CD4-positive, alpha-beta T cell treated with Interleukin-2 at 100 ng/mL for 4 hours (primary cell): ENCODE measurements at places on chromosomes 2 and 18.
A peak's percentile ranks its signal among the peaks of the same experiment; 100 is the strongest.

DNA sequence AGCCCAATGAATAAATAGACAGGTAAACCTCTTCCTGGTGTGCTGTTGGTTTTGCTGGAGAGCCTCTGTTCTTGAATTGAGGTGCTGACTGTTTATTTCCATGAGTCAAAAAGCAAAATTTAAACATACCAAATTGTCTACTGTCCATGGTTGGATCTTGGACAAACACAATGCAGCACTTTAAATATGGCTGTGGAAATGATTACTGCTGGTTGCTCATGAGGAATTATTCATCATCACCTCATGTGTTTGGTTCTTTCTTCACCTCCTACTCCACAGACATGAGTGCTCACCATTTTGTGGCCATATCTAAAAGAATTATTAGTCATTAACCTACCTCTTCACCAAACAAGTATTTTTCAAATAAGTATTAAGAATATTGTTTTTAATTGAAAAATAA lies 85.3 kb upstream of the GALNT5 start:
- no peak for DNase-seq

GRCh38 chr2:151842830-151843690 lies 14.8 kb upstream of the ARL5A start:
- DNase-seq, result no peak

DNA sequence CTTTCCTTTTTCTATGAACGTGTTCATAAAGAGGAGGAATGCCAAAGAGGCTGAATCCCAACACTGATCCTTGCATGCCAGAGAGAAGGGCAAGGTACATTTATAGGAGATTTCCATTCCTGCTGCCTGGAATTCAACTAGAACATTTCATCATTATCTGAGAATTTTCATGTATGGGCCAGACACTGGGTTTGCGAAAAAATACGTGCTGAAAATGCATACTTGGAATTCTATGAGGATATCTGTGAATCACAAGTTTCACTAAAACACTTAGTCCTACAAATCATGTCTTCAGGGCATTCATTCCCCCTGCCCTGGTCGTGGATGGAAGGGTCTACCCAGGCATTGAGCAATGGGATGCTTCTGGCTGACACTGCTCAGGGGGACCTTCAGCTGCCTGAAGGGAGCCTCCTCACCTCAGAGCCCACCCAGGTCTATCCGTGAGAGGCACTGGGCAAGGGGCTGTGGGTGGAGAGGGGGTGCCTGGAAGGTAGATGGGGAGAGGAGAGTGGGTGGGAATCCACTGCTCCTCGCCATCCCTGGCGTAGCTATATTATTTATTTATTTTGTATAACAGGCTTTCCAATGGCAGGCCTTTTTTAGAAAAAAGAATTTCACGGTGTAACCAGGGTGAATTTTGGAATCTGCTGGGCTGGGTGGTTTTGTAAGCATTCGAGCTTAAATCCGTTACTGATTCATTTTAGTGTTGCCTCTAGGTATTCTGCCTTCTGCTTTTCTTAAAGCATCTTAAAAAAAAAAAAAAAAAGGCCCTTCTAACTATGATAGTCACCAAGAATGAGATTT lies 560.6 kb upstream of the ID2 start:
- DNase-seq, result no peak

GRCh38 chr2:84026818-84027217 lies 432.3 kb downstream of the SUCLG1 start:
- DNase-seq, result no peak

DNA sequence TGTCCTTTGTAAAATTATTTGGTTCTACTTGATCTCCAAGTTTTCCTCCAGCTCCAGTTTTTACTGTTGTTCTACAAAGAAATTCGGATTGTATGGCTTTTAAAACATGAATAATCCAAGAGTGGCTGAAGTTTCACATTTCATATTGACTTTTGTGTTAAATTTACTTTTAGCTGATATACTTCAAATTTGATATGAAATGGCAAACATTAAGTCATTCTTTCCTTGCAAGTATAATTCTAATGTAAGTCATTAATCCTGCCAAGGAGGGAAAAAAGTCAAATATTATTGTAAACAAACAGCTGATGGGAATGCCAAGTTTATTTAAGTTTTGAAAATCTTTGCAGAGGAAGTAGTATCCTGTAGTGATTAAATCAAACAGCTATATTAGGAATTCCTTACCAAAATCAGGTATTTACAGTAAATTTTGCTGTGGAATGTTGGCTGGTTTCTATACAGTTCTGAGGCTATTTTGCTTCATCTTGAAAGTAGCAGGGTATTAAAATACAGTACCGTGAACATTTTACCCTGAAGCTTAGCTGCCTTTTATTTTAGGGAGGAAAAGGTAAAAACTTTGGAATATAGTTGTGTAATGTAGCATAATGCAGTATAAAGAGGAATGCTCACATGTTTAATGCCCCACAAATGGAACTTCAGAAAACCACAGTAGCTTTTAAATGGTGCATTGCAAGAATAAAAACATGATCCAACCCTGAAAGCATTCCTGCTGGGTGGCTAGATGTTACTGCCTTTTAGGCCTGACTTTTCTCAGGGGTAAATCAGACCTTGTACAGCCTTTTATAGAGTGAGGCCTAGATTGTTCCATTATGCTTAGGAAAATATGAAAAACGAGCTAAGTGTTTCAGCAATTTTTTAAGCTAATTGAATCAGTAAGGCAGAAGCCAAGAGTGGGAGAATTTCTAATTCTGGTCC lies 62.7 kb upstream of the NT5C1B start:
- DNase-seq, result no peak

DNA sequence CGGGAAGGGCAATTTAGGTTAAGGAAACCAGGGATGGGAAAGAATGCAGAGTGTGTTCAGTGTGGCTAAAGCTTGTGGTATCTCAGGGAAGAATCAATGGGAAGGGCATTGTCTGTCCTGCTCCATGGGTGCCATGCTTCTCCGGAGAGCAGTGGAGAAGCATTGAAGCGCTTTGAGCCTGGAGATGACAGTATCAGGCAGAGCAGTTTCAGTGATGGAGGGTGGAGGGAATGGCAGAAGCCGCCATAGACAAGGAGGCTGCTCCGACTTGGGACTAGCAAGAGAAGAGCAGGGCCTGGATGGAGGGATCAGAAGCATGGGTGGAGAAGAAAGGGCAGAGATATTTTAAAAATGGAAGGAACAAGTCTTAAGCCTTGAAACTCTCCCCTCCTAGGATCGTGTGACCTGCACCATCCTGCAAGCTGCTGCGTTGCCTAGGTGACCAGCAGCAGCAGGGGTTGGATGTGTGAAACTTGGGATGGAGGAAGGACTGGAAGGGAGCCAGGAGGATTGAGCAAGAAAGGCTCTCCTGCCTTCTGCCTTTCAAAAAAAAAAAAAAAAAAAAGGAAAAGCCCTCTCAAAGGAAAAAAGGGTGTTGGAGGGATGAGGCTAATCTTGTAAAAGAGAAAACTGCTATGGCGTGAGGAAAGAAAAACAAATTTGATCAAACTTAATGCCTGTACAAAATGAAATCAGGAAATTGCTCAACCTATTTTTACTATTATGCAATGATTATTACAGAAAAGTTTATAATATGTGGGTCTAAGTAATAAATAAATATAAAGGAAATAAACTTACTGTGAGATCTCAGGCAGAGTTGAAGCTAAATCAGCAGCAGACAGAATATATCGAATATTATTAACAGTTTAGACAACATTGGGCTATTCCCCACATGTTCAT lies 493.8 kb upstream of the NRP2 start:
- DNase-seq, result no peak

DNA sequence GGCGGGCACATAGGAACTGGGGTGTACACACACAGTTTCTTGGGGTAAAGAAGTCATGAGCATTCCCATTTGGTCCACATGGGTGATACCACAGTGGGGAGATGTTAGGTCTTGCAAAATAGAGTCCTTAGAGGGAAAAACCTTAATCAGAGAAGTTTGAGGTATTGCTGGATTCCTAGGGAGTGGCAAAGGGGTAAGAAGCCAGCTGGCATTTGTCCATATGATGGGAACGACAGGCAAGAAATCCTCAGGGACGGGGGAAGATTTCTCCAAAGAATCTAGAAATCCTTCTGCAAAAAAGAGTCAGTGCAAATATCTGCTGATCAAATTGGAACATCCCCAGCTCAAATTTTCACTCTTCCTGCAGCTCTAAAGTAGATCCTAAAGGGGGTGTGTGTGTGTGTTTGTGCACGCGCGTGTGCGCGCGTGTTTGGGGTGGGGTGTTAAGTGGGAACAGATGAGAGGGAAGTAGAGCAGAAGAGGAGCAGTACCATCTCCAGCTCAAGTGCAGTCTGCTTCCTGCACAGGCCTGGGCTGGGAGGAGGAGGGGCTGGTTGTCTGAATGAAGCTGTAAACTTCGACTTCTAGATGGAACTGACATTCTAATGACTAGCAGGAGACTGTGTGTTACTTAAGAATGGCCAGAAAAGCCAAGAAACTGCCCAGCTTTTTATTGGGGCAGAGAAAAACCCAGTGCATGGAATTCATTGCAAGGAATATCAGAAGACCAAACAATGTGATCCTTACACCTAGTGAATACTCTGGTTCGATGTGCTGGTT lies 168.0 kb downstream of the SPP2 start:
- no peak for DNase-seq

DNA sequence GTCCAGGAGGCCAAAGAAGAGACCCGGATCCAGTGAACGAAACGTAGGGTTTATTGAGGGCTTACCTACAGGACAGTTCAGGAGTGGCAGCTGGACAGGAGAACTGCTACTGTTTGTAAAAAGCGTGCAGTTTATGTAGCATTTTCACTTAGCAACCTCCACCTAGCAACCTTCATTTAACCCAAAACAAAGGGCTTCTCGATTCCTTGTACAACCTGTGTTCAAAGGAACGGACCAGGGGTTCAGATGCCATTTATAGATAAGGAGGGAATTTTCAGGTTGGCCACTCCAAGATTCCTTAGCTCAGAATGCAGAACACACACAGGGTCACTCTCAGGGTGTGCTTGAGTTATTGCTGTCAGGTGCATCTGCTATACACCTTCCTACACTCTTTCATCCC lies 65.1 kb upstream of the YWHAQ start:
- no peak for DNase-seq

GRCh38 chr2:2452961-2453360 lies 121.9 kb upstream of the MYT1L start:
- DNase-seq, result no peak

- DNase-seq, result no peak
Observed at GRCh38 chr2:95539290-95539689, 52.5 kb upstream of the TRIM43 start.

DNA sequence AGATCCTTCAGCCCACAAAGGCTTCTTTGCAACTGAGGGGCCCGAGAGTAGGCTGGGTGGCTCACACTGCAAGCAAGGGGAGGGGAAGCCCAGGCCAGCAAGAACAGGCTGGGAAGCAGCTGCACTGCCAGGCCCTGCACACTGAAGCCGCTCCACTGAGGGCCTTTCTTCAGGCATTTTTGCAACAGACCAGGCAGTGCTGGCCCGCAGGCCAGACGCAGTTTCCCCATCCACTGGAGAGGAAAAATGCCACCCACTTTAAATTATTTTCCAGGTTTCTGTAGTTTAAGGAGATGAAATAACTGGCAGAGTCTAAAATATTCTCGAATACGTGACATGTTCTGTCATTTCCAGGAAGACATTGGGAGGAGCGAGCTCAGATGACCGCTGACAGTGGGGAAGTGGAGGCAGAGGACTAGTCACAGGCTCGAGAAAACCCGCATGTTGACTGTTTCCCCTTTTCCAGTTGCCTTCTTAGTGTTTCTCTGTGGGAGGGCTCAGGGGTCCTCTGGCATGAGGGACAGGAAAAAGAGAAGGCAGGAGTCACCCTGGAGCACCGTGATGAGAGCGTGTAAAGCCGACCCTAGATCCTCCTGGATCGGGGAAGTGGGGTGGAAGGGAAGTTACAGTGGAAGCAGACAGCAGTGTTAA lies 53.3 kb upstream of the B3GNT7 start:
- DNase-seq, result no peak

DNA sequence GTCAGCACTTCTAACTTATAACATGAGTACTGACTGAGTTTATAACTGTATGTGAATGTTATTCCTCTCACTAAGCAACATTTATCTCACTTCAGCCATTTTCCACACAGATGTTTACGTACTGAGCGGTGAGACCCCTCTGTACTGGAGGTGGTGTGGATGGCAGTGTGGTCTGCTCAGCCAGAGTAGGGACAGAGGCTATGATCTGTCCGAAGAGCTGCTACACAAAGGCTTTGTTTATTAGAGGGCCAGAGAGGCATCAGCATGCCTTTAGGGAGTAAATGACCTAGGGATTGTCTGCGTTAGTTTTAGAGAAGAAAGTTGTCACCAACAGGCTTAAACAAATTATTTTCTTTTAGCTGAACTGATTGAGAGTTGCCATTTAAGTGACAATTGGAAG lies 23.2 kb upstream of the TACR1 start:
- no peak for DNase-seq

GRCh38 chr2:113966171-113966570 lies 76.3 kb downstream of the ACTR3 start:
- DNase-seq, result no peak

- DNase-seq, result no peak
Observed at GRCh38 chr2:28206762-28207161, 185.9 kb upstream of the FOSL2 start.

GRCh38 chr2:25400169-25400568 lies 58.4 kb upstream of the DNMT3A start:
- DNase-seq, result no peak

DNA sequence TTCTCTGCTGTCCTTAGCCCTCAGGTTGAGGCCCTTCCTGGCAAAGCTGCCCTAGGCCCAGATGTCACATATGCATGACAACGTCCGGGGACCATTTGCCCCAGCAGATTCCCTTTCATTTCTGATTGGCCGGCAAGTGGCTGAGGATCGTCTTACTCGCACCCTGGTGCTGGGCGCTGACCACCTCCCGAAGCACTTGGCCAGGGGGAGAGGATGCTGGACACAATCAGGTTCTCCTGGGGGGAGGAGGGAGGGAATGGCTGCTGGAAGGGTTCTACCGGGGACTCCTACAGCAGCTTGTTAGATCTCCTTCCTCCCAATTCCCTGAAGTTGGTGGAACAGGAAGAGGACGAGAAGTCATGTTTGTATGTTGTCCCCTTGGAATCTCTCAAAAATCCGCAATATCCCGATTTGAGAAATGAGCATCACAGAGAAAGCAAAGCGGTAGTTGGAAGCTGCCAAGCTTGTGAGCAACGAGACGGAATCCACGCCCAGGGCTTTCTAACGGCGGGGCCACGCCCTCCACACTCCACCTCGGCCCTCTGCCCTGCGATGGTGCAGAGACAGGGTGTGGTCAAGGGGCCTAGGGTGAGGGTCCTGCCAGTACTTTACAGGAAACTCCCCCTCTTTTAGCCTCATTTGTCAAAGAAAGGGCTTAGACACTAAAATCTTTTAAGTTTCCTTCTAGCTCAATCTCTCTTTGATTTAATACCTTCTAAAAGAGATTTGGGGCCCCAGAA lies 61.8 kb upstream of the YWHAQ start:
- DNase-seq, result peak; percentile 38

GRCh38 chr2:214995409-214995808 lies 143.0 kb downstream of the ABCA12 start:
- no peak for DNase-seq

- no peak for DNase-seq
Observed at GRCh38 chr2:54384301-54385203, 71.6 kb upstream of the SPTBN1 start.

- no peak for DNase-seq
Observed at GRCh38 chr2:24515335-24515734, 24.3 kb downstream of the NCOA1 start.
